ENCODE measurements at places on chromosomes 3 and 15.

DNA sequence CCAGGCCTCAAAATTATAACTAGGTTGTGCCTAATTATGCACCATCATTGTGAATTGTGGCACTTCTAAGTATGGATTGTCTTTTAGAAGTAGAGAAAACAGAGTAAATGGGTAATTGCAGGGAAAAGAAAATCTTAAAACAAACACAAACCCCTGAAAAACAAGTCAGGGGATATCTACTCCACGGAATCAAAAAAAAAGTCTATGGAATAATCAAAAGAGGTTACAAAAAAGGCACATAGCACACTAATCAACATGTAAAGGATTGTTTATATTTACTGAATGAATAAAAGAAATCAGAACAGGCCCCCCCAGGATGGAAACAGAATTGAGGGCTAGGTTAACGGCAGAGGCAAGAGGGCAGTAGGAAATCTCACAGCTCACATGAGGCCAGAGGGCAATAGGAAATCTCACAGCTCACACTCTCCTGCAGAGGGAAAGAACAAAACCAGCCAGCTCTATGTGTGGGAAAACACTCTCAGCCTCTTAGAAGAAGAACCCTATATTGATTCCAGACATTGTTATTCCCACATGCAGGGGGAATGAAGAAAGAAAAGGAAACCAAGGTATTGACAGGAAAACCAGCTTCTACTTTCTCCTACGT, 72.7 kb upstream of the FNDC3B start:
- DNase-seq = no peak

DNA sequence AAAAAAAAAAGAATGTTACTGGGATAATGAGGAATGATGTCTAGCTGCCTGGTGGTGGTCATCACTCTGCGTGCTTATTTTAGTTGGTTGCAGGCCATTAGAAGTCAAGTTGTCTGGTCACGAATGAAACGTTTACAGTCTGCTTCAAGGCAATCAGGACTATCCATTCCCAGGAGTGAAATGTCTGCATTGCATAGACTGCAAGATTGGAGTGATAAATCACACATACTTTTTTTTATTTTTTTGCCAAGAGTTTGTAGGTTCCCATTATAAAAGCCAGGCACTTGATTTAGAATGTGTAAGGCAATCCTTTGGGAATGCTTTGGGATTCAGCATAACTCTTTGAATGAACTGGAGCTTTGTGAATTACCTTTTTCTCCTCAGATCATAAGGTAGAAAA, 132.3 kb downstream of the STAC start:
- DNase-seq = no peak

DNA sequence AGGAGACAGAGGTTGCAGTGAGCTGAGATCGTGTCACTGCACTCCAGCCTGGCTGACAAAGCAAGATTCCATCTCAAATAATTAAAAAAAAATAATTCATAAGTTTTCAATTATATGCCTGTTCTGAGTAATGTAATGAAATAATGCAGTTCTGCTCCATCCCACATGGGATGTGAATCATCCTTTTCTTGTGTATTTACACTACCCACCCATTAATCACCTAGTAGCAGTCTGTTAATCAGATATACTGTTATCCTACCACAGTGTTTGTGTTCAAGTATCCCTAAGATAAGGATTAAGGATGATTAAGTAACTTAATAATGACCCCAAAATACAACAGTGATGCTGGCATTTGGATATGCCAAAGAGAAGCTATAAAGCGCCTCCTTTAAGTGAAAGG, 38.8 kb downstream of the PIGB start:
- no peak for DNase-seq

- DNase-seq = no peak
These were observed 102.6 kb downstream of the EFL1 start for GRCh38 chr15:82159922-82160321.

DNA sequence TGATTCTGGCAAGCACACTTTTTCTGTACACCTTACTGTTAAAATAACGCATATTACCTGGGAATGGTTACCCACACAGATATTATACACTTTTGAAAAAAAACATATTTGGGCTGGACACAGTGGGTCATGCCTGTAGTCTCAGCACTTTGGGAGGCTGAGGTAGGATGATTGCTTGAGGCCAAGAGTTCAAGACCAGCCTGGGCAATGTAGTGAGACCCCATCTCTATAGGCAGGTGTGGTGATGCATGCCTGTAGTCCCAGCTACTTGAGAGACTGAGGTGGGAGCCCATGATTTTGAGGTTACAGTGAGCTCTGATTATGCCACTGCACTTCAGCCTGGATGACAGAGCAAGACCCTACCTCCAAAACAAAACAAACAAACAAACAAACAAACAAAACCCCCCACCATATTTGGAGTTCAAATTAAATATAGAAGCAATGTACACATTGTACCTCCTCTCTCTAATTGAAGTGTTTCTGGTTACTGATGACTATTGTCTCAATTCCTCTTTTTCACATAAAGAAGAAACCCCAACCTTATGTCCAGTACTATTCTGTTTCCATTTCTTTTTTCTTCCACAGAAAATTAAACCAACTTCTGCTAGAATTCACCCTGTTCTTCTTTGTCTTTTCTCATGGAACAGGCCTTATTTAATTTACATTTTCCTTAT, 152.6 kb upstream of the UMPS start:
- no peak for DNase-seq

GRCh38 chr3:122902326-122902725, 107.5 kb downstream of the SLC49A4 start:
- DNase-seq = no peak

DNA sequence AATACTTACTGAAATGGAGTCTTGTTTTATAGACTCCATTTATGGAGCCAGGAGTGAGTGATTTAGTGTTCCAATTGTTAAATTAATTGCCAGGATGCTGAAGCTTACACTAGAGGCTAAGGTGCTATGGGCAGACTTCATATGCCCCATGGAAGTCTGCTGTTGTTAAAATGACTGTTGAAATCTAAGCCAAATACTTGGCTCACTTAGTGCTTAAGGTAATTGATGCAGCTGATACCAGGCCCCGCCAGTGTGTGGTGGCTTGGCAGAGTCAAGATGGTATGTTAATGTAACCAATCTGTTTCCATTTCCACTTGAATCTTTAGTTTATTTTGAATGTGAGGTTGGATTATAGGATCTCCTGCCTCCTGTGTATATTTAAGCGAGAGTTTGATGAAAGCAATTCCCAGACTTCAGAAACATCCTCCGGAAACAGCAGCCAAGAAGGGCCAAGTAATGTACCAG, 187.1 kb downstream of the ITPR1 start:
- DNase-seq = no peak

- DNase-seq = no peak
These were observed 10.4 kb downstream of the CLSTN2 start for GRCh38 chr3:139945386-139945785.

GRCh38 chr15:29239395-29239794, 30.2 kb downstream of the NSMCE3 start:
- DNase-seq = no peak

GRCh38 chr15:26109203-26109602, 246.1 kb upstream of the ATP10A start:
- DNase-seq = no peak

- no peak for DNase-seq
These were observed 306.8 kb upstream of the ATP11B start for GRCh38 chr3:182486463-182486862.

DNA sequence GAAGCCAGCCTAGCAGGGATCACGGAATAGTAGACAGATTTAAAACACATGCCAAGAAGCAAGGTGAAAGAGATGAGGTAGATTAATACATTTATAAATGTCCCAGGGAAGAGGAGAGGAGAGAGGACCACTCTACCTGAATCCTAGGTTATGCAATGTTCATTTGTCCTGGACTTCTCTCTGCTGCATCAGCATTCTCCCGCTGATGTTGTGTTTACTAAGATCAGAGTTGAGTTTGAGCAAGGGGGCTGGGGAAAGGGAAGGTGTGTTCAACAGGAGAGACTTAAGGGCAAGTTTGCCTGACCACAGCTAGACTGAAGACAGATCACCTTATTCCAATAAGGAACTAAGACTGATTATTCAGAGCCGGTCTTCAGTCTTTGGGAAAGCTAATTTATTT, 1.1 kb upstream of the KPNA1 start:
- no peak for DNase-seq

- DNase-seq = no peak
These were observed 181.1 kb downstream of the SOX2 start for GRCh38 chr3:181892848-181893247.

DNA sequence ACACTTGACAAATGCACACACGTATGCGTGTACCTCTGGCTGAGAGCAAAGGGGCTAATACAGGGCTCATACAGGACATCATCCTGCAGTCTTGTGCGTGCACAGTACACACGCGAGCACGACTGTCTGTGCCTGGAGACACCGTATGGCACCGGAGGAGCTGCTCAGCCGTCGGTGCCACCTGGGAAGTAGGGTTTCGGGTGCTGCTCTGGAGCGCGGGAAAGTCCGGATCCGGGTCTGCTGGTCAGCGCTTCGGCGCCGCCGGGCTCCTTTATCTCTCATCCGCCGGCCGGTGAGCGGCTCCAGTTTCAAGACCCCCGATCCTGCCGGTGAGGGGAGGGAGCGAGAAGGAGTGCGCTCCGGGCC, 9.3 kb downstream of the FOXL2 start:
- no peak for DNase-seq

DNA sequence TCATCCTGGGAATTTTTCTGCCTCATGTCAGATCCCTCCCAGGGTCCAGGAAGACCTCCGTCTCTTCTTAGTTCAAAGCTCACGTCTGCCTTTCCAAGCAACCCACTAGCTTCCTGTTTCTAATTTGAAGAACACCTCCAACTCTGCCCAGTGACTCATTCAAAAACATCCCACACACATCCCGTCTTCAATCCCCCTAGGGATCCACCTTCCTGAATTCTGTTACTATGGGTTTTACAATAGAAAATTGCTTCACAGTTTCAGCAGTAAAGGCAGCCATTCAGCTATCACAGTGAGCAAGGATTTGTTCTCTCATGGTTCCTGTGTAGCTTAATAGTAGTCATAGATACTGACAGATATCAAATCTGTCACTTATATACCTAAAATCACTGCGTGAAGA, 308.3 kb upstream of the CCDC54 start:
- no peak for DNase-seq

GRCh38 chr15:51736751-51737521, 519 bp downstream of the LYSMD2 start:
- peak; percentile 40 for DNase-seq

GRCh38 chr3:152471814-152472671, 203.3 kb downstream of the MBNL1 start:
- DNase-seq = peak; percentile 32

DNA sequence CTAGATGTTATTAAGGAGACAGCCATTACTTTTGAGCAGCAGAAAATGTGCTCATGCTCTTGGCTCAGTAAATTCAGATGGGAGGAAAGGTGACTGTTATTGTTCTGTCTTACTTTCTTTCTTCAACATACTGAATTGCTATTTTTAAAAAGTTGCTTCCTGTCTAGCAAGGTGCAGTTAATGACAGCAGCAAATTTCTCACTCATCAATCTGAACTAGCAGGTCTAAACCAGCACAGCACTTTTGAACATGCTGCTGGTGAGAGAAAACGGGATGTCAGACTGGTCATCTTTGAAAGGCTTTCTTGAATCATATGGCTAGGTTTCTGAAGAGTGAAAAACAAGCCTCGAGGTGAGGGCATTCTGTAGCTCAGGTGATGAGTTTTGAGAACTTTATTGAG, 384.7 kb downstream of the MFSD1 start:
- no peak for DNase-seq

GRCh38 chr15:90025489-90026033, 24.4 kb downstream of the ZNF710 start:
- no peak for DNase-seq

- no peak for DNase-seq
These were observed 69.7 kb downstream of the SCN5A start for GRCh38 chr3:38579551-38580449.

DNA sequence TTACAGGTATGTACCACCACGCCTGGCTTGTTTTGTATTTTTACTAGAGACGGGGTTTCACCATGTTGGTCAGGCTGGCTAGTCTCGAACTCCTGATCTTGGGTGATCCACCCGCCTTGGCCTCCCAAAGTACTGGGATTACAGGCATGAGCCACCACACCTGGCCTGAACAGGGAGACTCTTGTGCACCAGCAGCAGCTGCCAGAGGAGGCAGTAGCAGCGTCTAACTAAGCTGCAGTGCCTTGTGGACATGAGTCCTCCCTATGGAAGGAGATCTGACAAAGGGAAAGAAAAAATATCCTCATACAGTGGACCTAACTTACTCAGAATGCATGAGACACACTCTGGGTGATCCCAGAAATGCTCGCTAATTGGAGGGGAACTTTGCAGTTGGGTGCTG, 36.8 kb upstream of the NEO1 start:
- no peak for DNase-seq

- DNase-seq = no peak
These were observed 5.3 kb downstream of the ZNF620 start for GRCh38 chr3:40511031-40511718.

GRCh38 chr15:33304924-33305323, 5.8 kb upstream of the RYR3 start:
- DNase-seq = no peak

DNA sequence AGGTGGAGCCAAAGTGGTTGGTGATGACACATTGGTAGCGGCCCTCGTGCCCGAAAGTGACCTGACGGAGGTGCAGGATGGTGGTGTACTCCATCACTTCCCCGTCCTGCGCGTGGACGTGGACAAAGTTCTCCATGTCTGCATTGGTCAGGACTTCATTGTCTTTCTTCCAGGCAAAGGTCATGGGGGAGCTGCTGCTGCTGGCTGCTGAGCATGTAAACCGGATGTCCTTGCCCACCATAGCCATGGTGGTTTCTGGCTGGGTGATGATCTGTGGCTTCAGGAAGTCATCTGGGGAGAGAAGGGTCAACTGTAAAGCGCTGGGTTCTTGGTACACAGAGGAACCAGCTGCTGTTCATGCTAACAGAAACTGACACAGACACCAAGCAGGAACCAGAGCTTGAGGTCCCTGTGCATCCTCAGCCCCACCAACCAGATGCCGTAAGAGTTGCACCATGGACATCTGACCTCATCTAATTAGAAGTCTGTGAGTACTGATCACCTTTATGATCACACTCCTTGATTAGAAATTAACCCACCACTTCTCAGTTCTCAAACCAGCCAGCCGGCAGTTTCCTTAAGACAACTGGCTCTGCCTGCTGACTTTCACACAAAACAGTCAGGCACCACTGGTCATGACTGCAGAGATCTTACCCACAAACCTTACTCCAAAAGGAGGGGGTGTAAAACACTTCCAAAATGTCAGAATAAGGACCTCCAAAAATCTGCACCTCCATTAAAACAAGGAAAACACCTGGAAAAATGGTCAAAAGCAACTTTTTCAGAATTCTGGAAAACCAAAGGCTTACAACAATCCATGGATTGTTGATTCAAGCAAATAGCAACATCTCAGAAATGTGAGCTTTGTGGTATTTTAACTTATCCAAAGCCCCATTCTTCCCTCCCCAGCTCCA, 114.6 kb downstream of the LRIG1 start:
- DNase-seq = no peak

DNA sequence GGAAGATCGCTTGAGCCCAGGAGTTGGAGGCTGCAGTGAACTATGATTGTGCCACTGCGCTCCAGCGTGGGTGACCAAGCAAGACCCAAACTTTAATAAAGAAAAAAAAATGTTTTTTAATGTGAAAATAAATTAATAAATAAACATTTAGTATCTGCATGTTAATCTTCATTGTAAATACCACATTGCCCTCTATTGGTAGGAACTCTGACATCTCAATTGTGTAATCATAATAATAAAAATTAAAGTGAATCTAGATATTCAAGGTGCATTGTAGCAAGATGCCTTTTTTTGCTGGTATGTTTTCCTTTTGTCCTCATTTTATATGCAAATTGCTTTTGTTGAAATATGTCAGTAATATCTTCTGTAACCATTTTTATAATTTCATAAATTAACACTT, 95.0 kb upstream of the LIMD1 start:
- no peak for DNase-seq

Data from activated CD8-positive, alpha-beta memory T cell treated with anti-CD3 and anti-CD28 coated beads for 1 hour (primary cell).